ENCODE measurements at places on chromosomes 6 and 20. TPM values are rescaled to one million over a fixed set of nuclear protein-coding genes. Genes with fewer than 3 reads are reported as not detected.

GFOD1 gene
- 30.6 TPM for total RNA-seq

DDO gene
- total RNA-seq = 0.44 TPM

OXT gene
- total RNA-seq = 0.33 TPM

CHRNA4 gene
- 5.5 TPM for total RNA-seq

PDE10A gene
- total RNA-seq = 28.2 TPM

RSPH4A gene
- 7.2 TPM for total RNA-seq

CSNK2B gene
- 54.3 TPM for total RNA-seq

MACROD2 gene
- 34.0 TPM for total RNA-seq

KCNQ2 gene
- total RNA-seq = 66.5 TPM

CRISP3 gene
- total RNA-seq = 0.22 TPM

PRDM13 gene
- total RNA-seq = 1.7 TPM

BTN3A1 gene
- 29.0 TPM for total RNA-seq

WFDC10B gene
- total RNA-seq = not detected

SLC44A4 gene
- 0.55 TPM for total RNA-seq

ANGPT4 gene
- 0.39 TPM for total RNA-seq

PLCB4 gene
- 17.1 TPM for total RNA-seq

WFDC2 gene
- 7.0 TPM for total RNA-seq

NEDD9 gene
- total RNA-seq = 20.2 TPM

MCCD1 gene
- not detected for total RNA-seq

SSTR4 gene
- 0.33 TPM for total RNA-seq

OR2B6 gene
- total RNA-seq = not detected

SLC22A2 gene
- total RNA-seq = 39.2 TPM

BPIFB4 gene
- total RNA-seq = not detected

CAGE1 gene
- total RNA-seq = 0.17 TPM

ZNF165 gene
- total RNA-seq = 0.99 TPM

ACOT13 gene
- total RNA-seq = 24.1 TPM

RPS6KA2 gene
- total RNA-seq = 23.8 TPM

WFDC12 gene
- not detected for total RNA-seq

SLCO4A1 gene
- 2.3 TPM for total RNA-seq

MMUT gene
- total RNA-seq = 24.1 TPM

HLA-DOB gene
- 0.11 TPM for total RNA-seq

PRL gene
- 0.11 TPM for total RNA-seq

GINM1 gene
- 59.9 TPM for total RNA-seq

TMEM151B gene
- total RNA-seq = 18.0 TPM

SIGLEC1 gene
- 1.9 TPM for total RNA-seq

HS3ST5 gene
- 20.0 TPM for total RNA-seq

ASIP gene
- total RNA-seq = 3.5 TPM

SGK2 gene
- total RNA-seq = 20.7 TPM

PKIB gene
- 12.8 TPM for total RNA-seq

FAM110A gene
- 3.7 TPM for total RNA-seq

RIMS1 gene
- 128 TPM for total RNA-seq

EYA2 gene
- total RNA-seq = 28.2 TPM

IPCEF1 gene
- total RNA-seq = 9.4 TPM

SLPI gene
- 15.5 TPM for total RNA-seq

PPP1R3G gene
- 3.3 TPM for total RNA-seq

HFE gene
- 8.9 TPM for total RNA-seq

VEGFA gene
- 45.8 TPM for total RNA-seq

ZFP57 gene
- not detected for total RNA-seq

RIN2 gene
- 32.0 TPM for total RNA-seq

CLVS2 gene
- 30.1 TPM for total RNA-seq

SMLR1 gene
- not detected for total RNA-seq

RSPH9 gene
- total RNA-seq = 4.7 TPM

Measured in spinal cord (tissue), 10 donors.